NCI-H1048 (cell line): ENCODE measurements at places on chromosomes 11 and 22.

GRCh38 chr11:109435121-109435742 is 13.2 kb downstream of the C11orf87 start:
- DNase-seq: no peak

GRCh38 chr11:130710497-130711012 is 205.7 kb downstream of the SNX19 start:
- no peak for DNase-seq

DNA sequence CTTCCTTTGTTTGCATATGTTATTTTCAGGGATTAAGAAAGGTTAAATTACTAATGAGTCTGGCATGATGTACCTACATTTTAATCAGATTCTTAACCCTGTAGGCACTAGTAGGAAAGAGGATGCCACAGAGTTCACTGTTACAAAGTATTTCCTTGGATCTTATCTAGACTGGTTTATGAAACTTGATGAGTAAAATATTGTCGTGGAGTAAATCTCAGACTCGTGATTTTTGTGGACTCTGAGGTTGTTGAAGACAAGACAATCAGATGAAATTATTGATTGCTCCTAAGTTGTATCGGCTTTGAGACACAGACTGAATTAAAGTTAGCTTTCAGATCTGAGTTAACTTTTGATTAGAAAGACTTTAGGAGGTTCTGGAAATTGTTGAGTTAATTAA is 6.0 kb downstream of the KMT2A start:
- no peak for DNase-seq

DNA sequence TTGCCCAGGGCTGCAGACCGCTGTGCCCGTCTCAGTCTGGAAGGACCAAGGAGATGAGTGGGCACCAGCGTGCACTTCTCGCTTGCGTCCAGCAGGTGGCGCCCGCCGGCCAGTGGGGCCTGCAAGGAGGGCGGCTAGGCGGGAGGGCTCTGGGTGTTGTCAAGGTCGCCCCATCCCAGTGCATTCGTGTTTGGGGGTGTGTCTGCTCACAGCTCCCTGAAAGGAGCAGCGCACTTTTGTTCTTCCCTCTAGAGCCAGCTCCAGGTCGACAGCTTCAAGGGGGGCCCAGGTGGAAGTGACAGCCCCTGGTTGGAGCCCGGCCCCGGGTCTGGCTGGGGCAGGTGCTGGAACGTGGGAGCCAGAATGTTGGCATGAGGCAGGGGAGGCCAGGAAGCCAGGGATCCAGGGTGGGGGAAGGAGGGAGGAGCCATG is 23.4 kb upstream of the MPPED1 start:
- DNase-seq: no peak

DNA sequence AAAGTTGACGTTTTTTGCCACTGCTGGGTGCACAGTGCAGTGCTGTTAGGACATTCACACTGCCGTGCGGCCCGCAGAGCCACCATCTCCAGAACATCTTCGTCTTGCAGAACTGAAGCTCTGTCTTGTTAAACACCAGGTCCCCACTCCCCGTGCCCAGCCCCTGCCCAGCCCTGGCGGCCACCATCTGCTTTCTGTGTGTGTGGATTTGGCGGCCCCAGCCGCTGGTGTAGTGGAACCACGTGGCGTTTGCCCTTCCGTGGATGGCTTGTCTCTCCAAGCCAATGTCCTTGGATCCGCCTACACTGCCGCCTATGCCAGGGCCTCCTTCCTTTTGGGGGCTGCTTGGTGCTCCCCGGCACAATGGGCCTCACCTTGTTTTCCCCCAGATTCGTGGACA is 8.2 kb upstream of the MUC5AC start:
- no peak for DNase-seq

DNA sequence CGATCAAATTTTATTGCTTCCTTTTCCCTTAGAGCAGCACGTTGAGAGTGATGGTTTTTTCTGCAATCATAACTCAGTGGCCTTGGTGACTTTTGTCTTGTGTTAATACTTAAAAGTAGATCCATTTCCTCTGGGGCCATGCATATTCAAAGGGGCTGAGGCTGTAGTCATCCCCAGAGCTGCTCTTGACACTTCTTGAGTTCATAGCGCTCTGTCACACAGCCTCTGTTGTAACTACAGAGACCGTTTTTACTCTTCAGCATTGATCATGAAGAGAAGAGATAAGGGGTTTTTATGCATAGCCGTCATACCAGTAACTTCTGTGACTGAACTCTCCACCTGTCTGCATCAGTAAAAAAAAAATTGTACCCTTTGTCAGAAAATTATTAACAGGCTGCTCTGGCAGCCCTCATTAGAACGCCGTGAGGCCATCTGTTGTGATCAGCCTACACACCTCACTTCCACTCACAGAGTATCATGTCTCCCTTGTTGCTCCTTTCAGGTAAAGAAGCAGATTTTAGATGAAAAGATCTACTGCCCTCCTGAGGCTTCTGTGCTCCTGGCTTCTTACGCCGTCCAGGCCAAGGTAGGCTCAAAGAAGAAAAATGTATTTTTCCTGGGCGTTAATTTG is 38.4 kb downstream of the NF2 start:
- no peak for DNase-seq

- DNase-seq: no peak
Observed at GRCh38 chr11:93983542-93984195, 37.5 kb upstream of the HEPHL1 start.

DNA sequence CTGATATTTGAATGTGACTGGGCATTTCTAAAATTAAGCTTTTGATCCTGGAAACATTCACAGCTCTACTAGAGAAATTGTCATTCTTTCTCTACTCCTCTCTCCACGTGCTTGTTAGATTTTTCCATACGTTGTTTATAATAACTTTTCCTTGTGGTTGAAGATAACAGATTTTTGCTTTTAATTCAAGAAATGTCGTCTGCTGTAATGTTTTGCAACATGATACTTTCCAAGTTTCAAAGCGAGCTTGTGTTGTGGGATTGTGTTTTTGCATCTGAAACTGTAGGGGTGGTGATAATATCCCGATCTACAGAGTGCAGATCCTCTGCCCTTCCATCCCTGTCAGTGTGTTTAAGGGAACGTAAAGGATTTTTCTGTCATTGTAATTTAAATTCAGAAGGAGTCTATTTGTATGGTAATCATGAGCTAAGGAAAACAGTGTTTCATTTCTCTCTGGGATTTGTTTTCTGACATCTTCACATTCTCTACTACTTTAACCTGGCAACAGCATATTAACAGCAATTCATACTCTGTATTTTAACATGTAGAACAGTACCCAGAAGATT is 321.4 kb downstream of the FAT3 start:
- DNase-seq: no peak

DNA sequence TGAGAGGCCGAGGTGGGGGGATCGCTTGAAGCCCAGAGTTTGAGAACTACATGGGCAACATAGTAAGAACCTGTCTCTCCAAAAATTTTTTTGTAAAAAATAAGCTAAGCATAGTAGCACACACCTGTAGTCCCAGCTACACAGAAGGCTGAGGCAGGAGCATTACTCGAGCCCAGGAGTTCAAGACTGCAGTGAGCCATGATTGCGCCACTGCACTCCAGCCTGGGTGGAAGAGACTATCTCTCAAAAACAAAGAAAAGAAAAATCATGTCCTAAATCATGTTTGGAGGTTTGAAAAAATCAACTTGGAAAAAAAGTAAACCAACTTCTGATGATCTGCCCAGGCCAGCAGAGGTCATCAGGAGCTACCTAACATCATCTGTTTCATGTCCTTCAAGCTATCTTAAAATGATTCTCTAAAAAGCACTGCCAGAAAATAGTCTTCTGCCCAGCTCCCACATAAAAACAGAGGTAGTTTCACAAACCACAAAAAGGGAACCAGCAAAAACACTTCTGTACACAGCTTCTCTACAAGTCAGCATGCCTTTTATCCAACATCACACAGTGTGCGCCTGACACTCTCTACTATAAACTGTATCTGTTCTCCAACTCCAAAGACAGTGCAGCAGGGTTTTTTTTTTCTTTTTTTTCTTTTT is 165.0 kb downstream of the SOX6 start:
- no peak for DNase-seq

GRCh38 chr11:47863189-47863897 is 15.2 kb upstream of the NUP160 start:
- no peak for DNase-seq

DNA sequence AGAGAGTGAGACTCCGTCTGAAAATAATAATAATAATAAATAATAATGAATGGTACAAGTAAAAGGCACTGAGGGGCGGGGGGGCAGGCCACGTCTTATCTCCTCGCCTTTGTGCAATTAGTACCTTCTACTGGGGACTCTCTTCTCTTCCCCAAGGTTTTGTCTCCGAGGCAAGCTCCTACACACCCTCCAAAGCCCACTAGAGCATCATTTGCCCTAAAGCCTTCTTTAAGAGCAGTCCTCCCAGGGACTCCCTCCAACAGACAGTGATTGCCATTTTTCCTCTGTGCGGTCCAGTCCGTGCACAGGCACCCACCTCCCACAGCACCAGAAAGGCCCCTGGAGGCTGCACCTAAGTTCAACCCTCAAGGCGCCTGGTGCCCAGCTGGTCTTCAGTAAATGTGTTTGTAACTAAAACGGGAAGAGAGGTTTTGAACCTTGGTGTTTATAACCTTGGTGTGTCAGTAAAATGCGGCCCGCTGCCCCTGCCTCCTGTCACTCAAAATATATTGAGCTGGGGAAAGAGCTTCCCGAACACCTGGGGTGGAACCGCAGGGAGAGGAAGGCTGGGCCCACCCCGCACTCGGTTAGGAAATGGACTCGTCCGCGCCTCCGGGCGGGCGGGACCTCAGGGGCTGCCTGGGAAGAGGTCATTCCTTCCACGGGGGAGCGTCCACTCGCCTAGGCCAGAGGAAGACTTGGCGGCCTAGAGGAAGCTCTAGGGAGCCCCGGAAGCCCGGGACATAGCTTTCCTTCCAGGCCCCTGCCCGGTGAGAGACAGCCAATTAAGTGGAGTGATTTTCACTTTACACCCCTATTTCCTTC is 4.7 kb upstream of the KDELR3 start:
- DNase-seq: no peak

DNA sequence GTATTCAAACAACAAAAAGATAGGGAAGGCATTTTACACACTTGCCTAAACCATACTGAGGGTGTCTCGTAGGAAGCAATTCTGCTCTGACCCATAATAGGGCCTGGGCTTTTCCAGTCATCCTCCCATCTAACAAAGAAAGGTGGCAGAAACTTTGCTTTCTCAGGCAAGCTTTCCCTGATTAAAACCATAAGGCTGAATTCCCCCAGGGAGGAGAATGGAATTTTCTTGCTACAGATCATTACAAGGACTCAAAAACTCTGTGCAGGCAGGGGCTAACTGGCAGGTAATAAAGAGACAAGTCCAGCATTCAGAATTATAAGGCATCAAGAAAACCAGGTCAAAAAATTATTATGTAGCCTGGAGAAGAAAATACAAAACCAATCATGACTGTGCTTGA is 90.4 kb downstream of the RBFOX2 start:
- DNase-seq: no peak

- no peak for DNase-seq
Observed at GRCh38 chr11:15565880-15566279, 451.2 kb downstream of the INSC start.

DNA sequence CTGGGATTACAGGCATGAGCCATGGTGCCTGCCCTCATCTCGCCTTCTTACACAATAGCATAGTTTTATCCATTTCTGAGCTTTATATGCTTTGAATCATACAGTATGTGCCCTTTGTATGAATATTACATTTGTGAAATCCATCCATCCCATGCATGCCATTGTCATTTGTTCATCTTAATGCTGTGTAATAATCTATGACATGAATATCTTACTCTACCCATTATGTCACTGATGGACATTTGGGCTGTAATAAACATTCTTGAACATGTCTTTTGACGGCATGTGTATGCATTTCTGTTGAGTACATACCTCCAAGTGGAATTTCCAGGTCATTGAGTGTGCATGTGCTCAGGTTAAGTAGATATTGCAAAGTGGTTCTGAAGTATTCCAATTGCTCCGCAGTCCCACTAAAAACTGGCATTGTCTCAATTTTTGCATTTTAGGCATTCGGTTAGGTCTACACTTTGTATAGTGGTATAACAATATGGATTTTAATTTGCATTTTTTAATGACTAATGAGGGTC is 339.3 kb upstream of the SYN3 start:
- DNase-seq: no peak

GRCh38 chr11:92907671-92908070 is 61.8 kb upstream of the MTNR1B start:
- no peak for DNase-seq

- no peak for DNase-seq
Observed at GRCh38 chr11:10317776-10318526, 13.1 kb downstream of the ADM start.

- DNase-seq: no peak
Observed at GRCh38 chr11:94193288-94193687, 64.6 kb downstream of the PANX1 start.

GRCh38 chr11:61747192-61747966 is 5.1 kb upstream of the MYRF start:
- no peak for DNase-seq

- no peak for DNase-seq
Observed at GRCh38 chr11:40292721-40293508, 1166.5 kb downstream of the LRRC4C start.

GRCh38 chr22:42799061-42799460 is 58.0 kb downstream of the ARFGAP3 start:
- DNase-seq: no peak

DNA sequence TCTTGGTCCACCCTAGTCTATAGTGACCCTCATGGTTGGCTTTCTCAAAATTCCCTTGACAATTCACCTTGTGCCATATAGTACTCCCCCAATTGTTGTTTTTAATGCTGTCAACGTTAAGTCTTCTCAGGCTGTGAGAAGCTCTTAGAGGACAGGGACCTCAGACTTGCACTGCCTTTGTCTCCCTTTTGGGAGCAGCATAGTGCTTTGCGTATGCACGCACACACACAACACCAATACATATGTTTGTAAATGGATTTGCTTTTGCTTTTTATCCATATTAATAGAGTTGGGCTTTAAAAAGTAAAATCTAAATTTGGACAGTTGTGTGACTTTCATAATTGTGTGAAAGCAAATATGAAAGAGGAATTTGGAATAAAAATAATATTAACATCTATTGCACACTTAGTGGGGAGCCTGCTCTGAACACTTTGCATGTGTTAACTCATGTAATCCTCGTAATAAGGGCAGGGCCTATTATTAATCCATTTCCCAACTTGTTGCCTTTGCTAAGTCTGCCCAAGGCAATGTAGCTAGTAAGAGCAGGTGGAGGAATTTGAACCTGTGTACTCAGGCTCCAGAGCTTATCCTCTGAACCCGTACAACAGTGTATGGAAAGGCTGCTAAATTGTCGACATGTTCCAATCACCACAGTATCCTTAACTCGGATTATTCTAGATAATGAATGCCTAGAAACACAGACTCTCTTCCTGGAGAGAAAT is 257.7 kb upstream of the NARS2 start:
- no peak for DNase-seq
